DMS153 (cell line): ENCODE measurements at places on chromosomes 5 and 9.

DNA sequence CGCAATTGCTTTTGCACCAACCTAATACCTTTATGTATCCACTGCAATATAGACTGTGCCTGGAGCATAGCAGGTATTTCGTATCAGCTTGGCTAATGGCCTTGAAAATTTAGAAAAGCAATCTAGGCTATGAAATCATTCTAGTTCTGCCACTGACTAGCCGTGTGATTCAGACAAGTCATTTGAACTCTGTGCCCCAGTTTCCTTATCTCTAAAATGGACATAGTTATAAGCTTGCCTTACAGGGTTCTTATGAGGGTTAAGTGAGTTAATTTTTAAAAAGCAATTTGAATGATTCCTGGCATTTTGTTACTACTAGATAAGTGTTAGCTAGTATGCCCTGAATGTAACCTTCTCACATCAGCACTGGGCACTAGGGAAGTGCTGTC is 80.5 kb upstream of the PUM3 start:
- DNase-seq = no peak

DNA sequence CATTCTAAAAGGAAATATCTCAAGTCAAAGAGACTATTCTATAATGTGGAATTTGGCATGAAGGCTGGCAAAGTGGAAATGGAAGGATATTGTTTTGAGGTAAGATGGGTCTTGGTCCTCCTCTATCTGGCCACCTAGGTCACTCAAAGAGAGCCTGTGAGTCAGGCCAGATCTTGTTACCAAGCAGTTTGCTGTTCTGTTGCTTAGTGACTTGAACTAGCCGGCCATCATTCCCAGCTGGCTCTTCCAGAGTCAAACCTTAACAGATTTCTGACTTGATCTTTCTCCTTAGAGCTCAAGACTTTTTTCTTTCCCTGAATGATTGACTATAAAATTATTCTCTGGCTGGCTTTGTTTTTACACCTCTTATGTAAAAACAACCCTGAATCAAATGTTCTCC is 136.1 kb downstream of the PDE4D start:
- no peak for DNase-seq

DNA sequence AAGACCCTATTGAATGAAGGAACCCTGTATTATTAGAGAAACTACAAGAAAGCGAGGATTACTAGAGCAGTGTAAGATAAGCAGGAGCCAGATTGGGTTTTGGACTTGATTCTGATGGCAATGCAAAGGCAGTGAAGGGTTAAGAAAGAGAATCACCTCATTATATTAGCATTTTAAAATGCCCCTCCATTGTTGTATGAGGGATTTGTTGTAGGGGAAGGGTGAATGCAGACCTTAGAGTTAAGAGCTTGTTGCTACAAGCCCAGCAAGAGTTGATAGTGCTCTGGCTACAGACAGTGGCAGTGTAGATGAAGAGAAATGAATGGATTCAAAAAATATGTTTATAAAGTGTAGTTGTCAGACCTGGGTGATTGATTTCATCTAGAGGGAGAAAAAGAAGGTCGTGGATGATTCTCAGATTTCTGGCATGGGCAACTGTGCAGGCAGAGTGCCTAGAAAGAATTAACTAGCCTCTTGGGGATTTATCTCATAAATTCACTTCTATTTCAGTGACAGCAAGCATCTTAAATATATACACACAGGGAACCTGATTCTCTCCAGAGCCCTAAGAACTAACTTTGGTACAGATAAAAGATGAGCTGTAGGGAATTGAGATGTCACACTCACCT is 344.8 kb downstream of the ARRDC3 start:
- DNase-seq = peak; percentile 8

DNA sequence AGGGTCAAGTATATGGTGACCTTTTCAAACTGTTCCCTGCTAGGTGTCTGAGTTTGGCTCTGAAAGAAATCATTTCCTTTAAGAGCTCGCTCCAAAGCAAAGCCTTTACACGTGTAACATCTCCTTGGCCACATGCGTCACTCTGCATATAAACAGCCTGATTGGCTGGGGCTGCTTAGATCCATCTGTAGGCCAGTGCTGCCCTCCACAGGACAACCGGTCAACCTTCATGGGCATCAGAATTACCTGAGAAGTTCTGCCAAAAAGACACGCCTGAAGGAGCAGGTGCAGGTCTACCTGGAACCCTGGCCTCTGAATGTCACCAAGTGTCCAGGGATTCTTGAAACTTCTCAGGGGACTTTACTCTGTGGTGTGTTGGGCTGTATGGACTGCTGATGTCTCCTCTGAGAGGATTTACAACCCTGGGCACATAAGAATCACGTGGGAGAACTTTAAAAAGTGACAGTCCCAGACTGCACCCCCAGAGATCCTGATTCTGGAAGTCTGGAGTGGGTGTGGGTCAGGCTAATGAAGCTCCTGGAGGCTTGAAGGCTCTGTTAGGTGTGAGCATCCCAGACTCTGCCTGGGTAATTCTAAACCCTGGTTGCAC is 497.6 kb downstream of the GADD45G start:
- peak; percentile 89 for DNase-seq

- no peak for DNase-seq
Measured at GRCh38 chr9:137295238-137295811, 6.7 kb downstream of the NRARP start.

GRCh38 chr5:56610093-56610698 is 205.2 kb upstream of the MAP3K1 start:
- no peak for DNase-seq

- no peak for DNase-seq
Measured at GRCh38 chr5:41559184-41559583, 48.8 kb upstream of the PLCXD3 start.

DNA sequence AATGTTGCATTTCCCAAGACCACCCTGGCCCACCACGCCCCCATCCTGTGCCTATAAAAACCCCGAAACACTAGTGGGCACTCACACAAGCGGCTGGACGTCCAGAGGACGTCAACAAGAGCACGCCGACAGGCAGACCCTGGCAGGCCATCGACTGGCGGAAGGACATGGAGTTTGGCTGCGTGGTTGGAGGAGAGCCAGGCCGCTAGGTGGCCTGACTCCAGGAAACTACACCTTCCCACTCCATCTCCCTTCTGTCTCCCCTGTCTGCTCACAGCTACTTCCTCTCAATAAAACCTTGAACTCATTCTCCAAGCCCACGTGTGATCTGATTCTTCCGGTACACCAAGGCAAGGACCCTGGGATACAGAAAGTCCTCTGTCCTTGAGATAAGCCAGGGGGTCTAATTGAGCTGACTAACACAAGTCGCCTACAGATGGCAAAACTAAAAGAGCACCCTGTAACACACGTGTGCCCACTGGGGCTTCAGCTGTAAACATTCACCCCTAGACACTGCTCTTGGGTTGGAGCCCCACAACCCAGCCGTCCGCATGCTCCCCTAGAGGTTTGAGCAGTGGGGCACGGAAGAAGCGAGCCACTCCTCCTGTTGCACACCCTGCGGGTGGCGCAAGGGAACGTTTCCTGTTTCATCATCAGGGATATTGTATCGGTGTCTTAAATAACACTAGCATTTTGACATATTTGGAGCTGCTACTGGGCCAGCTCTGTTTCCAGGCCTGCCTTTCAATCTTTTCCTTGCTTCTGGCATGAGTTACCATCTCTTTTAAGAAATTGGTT is 54.5 kb upstream of the TAF11L2 start:
- DNase-seq = no peak

GRCh38 chr9:135046739-135047350 is 40.6 kb upstream of the OLFM1 start:
- DNase-seq = no peak

GRCh38 chr5:163822548-163822947 is 317.1 kb downstream of the MAT2B start:
- no peak for DNase-seq

DNA sequence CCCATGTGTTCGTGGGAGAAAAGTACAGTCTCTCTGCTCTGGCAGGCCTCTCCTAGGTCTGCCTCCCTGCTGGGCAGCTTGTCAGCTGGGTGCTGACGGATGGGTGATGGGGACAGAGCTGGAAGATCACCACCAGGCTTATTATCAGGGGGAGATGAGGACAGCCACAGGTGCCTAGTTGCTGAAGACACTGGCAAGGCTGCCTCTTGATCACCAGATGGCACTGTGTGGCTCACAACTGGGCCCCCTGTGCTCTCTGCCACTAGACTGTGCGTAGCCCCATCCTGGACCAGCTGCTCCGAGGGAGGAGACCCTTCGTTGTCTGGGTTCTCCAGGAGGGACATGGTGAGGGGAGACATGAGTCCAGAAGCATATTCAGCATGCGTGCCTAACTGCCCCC is 73.0 kb downstream of the KIF24 start:
- no peak for DNase-seq

DNA sequence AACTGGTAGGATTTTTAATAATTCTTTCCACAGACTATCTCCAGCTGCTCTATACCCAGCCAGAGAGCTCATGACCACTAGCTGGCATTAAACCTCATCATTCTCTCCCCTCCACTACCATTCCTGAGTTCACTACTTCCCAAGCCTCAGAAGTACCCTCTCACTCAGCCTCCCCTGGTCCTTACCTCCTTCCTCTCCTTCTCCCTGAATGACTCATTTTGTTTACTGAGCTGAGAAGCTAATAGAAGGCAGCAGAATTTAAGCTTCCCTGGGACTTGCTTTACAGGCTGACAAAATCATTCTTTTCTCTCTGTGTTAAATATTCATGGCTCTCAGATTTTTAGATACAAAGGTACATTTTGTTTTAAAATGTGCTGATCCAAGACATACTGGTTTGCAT is 305.4 kb downstream of the TLR4 start:
- peak; percentile 44 for DNase-seq

DNA sequence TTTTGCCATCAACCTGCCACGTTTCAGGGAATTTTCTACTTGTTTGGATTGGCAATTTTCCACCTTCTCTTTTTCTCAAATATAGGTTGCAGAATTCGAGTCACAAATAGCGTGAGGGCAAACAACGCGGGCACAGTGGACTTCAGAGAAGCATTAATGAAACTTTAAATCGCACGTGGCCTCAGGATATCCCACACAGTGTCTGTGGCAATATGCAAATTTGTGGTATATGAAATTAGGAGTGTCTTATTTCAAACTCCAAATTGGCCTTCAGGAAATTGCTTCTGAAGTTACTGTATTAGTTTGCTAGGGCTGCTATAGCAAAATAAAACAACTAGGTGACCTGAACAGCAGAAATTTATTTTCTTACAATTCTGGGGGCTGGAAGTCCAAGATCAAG is 91.2 kb downstream of the MTRR start:
- no peak for DNase-seq

GRCh38 chr5:169934990-169935389 is 45.3 kb downstream of the INSYN2B start:
- DNase-seq = no peak

DNA sequence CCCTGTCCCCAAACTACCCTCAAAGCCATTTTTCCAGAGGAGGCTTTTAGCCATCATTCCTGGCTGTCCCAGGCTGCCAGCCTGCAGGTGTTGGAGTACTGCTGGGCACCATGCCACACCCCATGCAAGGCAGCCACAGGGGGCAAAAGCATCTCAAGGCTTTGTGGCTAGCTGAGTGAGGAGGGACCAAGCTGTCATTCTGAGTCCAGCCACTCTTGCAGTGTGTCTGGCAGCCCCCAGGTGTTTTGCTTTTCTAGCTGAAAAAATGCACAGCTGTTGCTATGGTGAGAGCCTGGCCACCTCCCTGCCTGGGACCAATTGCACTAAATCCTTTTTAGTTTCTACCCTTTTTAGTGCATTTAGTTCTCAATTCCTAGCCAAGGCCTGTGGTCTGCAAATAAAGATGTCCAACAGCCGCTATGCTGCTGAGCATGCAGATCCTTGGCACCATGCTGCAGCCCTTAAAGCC is 50.4 kb upstream of the PTGS1 start:
- DNase-seq = no peak

- DNase-seq = no peak
Measured at GRCh38 chr9:29129763-29130162, 1556.5 kb upstream of the C9orf72 start.

GRCh38 chr9:37002036-37002412 is 32.0 kb downstream of the PAX5 start:
- DNase-seq = no peak

DNA sequence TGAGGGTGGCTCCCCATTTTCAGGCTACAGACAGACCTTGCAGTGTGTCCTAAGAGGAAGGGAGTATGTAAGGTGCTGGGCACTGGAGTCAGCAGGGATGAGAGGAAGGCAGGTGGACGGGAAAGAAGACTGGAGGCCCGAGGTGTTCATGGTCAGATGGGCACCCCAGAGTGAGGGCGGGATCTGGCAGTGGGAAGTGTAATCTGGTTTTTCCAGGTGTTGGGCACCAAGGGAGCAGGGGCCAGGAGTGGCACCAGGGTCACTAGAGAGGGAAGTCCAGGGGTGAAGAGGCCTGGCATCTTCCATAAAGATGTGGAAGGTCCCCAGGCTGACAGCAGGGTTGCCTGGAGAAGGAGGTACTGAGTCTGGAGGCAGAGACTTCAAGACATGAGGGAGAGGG is 29.7 kb downstream of the PITX1 start:
- no peak for DNase-seq

DNA sequence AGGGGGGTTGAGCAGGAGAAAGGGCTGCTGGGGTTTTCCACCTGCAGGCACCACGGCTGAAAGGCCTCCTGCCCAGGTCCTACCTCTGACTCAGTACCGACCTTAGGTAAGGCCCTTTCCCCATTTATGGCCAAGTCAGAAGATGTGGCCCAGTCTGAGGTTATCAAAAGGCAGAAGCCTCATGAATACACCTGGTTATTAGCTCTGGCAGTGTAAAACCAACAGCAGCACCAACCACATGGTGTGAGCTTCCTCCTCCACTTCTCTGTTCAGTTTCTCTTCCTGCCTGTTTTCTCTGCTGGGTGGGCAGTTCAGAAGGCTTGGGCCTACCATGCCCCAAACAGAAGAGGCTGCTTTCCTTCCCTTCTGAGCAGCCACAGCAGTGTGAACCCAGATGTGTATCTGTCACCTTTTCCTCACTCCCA is 86.9 kb downstream of the UGCG start:
- no peak for DNase-seq

DNA sequence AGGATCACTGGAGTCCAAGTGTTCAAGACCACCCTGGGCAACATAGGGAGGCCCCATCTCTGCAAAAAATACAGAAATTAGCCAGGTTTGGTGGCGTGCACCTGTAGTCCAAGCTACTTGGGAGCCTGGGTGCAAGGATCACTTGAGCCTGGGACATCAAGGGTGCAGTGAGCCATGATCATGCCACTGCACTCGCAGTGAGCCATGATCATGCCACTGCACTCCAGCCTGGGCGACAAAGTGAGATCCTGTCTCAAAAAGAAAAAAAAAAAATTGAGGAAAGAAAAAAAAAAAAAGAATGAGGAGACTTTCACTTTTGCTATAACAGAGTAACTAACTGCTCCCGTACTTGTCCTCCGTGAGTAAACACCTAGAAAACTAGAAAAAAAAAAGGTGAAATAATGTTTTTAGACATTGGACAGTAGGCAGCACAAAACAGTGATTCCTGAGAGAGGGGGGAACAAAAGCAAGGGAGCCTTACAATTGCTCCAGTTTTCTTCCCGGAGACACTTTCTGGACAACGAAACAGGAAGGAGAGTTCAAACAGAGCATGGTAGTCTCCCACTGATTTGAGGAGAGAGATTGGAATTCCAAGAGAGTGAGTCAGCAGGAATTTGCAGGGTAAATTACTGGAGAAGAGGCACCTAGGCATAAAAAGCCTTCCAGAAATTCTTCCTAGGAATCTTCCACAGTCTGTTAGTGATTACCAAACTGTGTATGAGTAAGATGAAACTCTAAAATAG is 6.9 kb upstream of the ZBTB5 start:
- DNase-seq = no peak
